ENCODE measurements at places on chromosomes 4 and X.

- peak; percentile 54 for DNase-seq
Measured at GRCh38 chrX:40012868-40013265, 84.9 kb downstream of the BCOR start.

GRCh38 chr4:100981447-100982204, 365.7 kb downstream of the PPP3CA start:
- DNase-seq, result no peak

- DNase-seq, result peak; percentile 62
Measured at GRCh38 chrX:68490644-68491043, 8.2 kb upstream of the YIPF6 start.

GRCh38 chrX:15549189-15550012, 48.8 kb downstream of the BMX start:
- no peak for DNase-seq

GRCh38 chr4:180810581-180810980, 1432.6 kb upstream of the TENM3 start:
- DNase-seq, result no peak

GRCh38 chrX:130267956-130268448, 697 bp downstream of the ZNF280C start:
- peak; percentile 21 for DNase-seq

DNA sequence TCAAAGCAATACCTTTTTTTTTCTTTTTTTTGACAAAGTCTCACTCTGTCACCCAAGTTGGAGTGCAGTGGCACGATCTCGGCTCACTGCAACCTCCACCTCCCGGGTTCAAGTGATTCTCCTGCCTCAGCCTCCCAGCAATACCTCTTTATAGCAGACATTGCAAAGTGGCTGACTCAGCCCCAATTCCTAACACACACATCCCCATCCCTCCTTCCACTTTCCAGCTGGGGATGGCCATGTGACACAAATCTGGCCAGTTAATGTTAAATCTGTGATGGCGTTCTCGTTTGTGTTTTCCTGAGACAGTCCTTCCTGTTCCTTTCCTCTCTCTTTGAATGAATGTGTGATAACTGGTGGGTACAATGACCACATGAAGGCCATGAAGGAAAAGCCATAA, 276.2 kb upstream of the KLF3 start:
- DNase-seq, result no peak

- peak; percentile 40 for DNase-seq
Measured at GRCh38 chrX:8284131-8284530, 113.1 kb upstream of the VCX2 start.

DNA sequence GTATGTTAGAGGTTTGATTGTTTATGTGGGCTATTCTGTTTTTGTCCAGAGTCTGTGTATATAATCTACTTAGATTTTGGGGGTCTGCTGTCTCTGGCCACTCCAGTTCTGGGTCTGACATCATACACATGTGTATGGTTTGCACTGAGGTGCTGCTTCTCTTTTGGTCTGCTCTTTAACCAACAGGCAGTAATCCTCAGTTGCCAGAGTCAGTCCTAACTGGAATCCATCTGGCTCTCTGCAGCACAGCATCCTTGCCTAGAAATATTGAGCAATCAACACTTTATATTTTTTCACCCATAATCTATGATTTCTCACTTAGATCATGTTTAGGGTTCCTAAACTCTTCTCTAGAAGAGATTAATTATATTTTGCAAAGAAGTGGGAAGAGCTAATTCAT, 98.3 kb upstream of the SFRP2 start:
- DNase-seq, result no peak

DNA sequence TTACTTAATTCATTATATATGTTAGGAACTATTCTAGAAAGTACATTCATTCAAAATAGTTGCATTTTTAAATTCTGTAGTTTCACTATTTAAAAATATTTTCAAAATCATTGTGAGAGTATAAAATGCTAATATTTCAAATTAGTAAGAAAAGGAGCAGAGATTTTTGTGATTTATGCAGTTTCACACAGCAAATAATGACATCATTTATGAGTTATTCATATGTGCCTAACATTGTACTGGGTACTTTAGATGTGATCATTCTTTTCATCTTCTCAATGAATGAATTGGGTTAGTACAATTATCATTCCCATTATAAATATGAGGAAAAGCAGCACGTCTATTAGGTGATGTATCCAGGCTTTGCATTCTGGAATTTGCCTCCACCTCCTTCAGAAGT, 1451.0 kb upstream of the IGFBP7 start:
- no peak for DNase-seq

GRCh38 chrX:136635235-136635634, 12.7 kb upstream of the CD40LG start:
- no peak for DNase-seq

- no peak for DNase-seq
Measured at GRCh38 chrX:1294301-1295067, 25.9 kb downstream of the CSF2RA start.

DNA sequence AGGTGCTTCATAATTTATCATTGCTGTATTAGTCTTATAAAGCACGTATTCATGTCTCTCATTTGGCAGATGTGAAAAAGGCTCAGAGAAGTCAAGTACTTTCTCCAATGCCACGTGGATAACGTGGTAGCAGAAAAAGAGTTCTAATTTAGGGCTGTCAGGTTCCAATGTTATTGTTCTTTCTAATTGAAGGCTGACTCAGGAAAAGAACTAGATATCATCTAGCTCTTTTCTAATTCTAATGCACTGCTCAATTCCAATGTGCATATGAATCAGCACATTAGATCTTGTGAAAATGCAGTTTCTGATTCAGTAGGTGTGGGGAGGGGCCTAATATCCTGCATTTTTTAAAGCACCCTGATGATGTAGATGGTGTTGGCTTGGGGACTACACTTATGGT, 22.8 kb downstream of the AGA start:
- peak; percentile 4 for DNase-seq

DNA sequence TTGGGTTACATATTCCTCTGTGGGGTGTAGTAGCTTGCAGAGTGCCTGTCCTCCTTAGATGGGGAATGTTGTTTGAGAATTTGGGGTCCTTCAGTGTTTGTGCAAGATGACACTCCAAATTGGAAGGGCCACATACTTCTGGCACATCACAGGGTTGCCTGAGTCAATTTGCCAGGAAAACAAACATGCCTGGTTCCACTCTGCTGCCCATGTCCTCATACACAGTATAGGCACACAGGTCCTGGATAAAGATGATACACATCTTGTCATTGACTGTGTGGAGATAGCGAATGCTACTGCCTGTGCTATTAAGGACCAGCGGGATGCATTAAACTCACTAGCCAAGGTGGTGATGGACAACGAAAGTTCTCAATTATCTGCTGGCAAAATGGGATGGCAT, 11.2 kb upstream of the LAP3 start:
- no peak for DNase-seq

GRCh38 chrX:40912576-40912975, 172.7 kb upstream of the USP9X start:
- DNase-seq, result peak; percentile 48

DNA sequence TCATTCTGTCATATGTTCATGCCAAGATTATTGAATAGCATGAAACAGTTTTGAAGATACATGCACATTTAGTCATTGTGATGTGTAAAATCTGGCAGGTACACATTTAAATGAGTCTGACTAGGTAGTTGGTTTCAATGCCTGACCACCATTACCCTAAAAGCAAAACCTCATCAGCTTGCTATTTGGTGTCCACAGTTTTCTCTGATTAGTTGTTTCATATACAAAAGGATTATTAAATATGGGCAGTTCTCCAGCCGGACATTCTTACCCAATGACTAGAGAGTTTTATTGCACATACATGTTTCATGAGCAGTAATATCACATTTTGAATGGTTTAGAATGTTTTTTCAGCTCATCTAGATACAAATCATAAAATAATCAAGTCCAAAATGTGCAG, 23.7 kb downstream of the DCHS2 start:
- peak; percentile 36 for DNase-seq

DNA sequence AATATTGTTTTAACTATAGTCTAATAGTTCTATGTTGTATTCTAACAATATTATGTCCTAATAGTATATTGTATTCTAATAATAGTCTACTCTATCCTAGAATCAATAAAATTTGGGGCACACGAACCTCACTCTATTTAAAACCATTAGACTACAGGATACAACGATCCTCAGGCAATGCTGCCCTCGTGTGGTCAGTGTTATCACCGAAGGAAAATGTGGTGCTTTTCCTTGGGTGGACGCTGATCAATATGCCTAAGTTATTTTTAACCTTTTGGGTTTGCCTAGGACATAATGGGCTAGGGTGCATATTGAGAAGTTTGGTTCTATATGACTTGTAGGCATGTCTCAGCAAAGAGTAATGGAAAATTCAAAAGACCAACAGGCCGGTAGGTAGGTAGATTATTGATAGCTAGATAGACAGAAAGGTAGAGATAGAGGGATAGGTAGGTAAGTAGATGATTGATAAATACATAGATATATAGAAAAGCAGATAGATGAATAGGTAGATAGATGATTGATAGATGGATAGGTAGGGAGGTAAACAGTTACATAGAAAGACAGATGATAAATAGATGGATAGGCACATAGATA, 75.1 kb downstream of the PRKX start:
- DNase-seq, result peak; percentile 49

DNA sequence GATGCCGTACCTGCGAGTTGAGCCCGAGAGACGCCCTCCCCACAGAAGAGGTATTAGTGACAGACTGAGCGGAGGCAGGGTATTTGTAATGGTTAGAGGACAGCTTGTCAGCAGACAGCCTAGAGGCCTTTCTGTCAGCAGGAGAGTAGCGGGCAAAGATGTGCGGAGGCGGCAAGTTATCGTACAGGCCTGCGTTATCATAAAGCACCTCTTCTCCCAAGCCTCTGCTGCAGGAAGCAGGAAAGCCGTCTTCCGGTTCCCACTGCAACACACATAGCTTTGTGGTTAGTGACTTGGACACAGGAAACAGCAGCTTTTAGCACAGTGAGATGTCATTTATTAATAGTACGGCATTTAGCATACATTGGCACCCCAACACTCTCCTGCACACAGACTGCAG, 158.3 kb downstream of the AFAP1 start:
- DNase-seq, result peak; percentile 76

- no peak for DNase-seq
Measured at GRCh38 chrX:7112071-7112470, 35.4 kb upstream of the STS start.

GRCh38 chr4:172707622-172708021, 461.0 kb upstream of the GALNT7 start:
- no peak for DNase-seq

DNA sequence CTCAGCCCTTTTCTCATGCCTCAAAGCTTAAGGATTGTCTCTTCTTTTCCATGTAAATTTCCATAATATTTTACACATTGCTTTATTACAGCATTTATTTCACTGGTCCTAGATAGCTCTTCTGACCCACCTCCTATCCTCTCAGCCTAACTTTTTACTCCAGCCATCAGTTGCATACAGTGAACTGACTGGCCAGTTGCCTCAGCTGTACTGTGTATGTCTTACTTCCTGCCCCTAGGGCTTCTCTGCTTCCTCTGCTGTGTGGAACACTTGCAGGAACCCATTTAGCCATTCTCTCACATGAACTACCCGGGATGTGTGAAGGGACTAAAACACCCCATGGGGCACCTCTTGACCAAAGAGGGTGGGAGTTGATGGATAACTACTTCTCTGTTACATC, 18.0 kb downstream of the C4orf33 start:
- DNase-seq, result no peak

GRCh38 chrX:21989384-21989783, 42.7 kb upstream of the PHEX start:
- DNase-seq, result no peak

GRCh38 chr4:123599061-123599919, 202.7 kb downstream of the SPRY1 start:
- DNase-seq, result no peak

GRCh38 chrX:131763674-131764073, 219.8 kb downstream of the OR13H1 start:
- DNase-seq, result peak; percentile 46

- no peak for DNase-seq
Measured at GRCh38 chr4:7646384-7647061, 211.8 kb upstream of the PSAPL1 start.

- DNase-seq, result peak; percentile 90
Measured at GRCh38 chrX:45621376-45622041, 420.8 kb upstream of the DIPK2B start.

GRCh38 chr4:140856621-140857062, 100.5 kb upstream of the TBC1D9 start:
- DNase-seq, result peak; percentile 40

DNA sequence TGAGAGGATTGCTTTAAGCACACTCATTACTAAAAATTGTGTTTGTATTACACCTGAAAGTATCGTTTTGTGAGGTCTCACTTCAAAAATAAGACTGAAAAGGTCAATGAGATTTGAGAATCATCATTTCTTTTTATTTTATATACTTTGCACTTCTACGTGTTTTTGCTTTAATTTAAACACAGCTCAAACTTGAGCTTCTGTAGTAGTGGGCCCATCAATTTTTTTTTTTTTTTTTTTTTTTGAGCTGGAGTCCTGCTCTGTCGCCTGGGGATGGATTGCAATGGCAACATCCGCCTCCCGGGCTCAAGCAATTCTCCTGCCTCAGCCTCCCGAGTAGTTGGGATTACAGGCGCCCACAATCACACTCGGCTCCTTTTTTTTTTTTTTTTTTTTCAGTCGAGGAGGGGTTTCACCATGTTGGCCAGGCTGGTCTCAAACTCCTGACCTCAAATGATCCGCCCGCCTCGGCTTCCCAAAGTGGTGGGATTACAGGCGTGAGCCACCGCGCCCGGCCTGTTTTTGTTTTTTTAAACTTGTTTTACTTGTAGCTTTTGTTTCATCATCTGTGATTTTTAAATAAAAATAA, 1.5 kb downstream of the GSTCD start:
- no peak for DNase-seq

DNA sequence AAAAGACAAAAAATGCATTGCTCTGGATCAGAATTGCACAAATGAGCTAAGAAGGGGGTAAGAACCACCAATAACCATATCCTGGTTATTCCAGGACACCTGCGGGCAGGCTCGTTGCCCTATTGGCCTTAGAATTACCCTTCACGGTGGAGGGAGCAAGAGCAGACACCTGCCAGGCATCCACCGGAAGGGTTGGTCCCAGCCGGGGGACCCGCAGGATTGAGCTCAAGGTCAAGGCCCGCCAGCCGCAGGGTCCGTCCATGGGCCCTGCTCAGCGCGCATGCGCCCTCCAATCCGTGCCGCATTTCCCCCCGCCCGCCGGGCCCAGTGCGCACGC, 575 bp downstream of the SLC25A6 start:
- DNase-seq, result no peak

DNA sequence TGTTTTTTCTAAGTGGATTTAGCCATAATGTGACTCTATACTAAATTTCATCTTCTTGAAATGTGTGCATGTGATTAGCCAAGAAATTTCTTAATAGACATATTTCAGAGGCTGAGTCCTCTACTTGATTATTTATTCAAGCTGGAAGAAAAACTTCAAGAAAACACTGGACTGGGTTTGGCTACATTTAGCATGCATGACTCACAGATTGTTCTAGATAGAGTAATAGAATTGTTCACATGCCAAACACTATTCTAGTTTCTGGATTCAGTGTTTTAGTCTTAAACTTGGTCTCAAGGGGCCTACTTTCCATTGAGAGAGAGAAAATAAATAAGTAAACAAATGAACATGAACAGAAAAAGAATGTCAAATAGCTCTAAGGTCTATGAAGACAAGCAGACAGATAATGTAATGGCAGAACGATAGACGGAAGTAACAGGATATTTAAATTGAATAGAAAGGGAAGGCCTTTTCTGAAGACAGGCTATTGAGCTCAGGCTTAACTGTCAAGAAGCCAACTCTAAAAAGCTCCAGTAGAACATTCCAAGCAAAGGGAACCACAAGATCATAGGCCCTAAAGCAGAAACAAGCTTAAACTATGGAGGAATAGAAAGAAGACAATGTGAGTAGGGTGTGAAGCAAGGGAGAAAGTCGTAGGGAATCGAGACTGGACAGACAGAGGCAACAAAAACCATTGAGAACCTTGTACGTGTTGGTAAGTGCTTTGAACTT, 104.6 kb downstream of the TMEM144 start:
- DNase-seq, result peak; percentile 94
